Epithelial cell of umbilical artery (primary cell): ENCODE measurements at places on chromosomes 5 and 9. TPM values are rescaled to one million over a fixed set of nuclear protein-coding genes. Genes with fewer than 3 reads are reported as not detected.

Gene CACFD1
- total RNA-seq = 5.3 and 5.5 TPM in 2 replicates

Gene KLF9
- 17.5 and 32.4 TPM in 2 replicates for total RNA-seq

Gene HEXB
- 144 and 176 TPM in 2 replicates for total RNA-seq

Gene LAMC3
- total RNA-seq = under 0.01 and 0.15 TPM in 2 replicates

Gene ENTREP1
- 1.6 and 3.0 TPM in 2 replicates for total RNA-seq

Gene CD274
- 17.9 and 47.0 TPM in 2 replicates for total RNA-seq

Gene SLC45A2
- total RNA-seq = not detected in 2 replicates

Gene SH2D3C
- 40.4 and 57.2 TPM in 2 replicates for total RNA-seq

Gene PCDHB3
- under 0.01 TPM in 1 of 2 replicates, not detected in the other for total RNA-seq

Gene UHRF2
- 106 and 133 TPM in 2 replicates for total RNA-seq

Gene MELK
- 28.3 and 38.1 TPM in 2 replicates for total RNA-seq

Gene CSF1R
- total RNA-seq = not detected in 2 replicates

Gene NUDT2
- 37.4 and 40.4 TPM in 2 replicates for total RNA-seq

Gene CORO2A
- 0.32 and 0.46 TPM in 2 replicates for total RNA-seq

Gene PDE6A
- total RNA-seq = not detected in 2 replicates
